CD14-positive monocyte (primary cell): ENCODE measurements at places on chromosomes 4 and X.

GRCh38 chrX:17412692-17413091 is 37.7 kb downstream of the NHS start:
- DNase-seq = no peak

DNA sequence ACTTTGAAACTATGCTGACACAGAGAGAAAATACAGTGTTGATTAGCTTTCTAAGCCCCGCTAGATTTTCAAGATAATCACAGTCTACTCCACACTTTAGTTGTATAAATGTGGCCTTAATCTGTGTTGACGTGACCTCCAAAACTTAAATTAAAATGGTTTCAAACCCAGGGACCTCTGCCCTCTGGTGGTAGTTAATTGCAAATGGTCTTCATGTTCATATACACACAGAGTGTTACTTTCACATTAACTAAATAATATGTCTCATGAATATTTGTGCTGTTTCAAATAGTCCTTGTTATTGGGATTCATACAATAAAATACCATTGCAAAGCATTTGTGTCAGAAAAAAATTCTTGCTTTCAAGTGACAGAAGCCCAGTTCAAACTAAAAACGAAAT is 64.3 kb downstream of the TASL start:
- no peak for DNase-seq

GRCh38 chr4:156606554-156607477 is 364.8 kb downstream of the PDGFC start:
- no peak for DNase-seq

GRCh38 chr4:52195869-52196268 is 144.8 kb downstream of the SPATA18 start:
- DNase-seq = no peak

DNA sequence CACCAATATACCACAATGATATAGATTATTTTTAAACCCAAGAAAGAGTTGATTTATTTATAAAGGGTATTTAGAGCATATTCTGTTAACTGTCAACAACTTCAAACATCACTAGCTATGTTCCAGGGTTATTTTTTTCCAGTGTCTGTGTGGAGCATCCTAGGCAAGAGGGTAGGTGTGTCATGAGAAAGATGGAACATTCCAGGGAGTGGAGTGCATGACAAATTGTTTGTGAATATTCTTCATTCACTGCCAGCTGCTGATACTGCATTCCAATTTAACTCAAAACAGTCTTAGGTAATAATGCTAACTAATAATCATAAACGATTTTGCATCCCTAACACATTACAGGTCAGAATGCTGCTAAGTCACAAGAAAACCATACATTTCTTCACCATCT is 148.7 kb upstream of the RASGEF1B start:
- DNase-seq = no peak

DNA sequence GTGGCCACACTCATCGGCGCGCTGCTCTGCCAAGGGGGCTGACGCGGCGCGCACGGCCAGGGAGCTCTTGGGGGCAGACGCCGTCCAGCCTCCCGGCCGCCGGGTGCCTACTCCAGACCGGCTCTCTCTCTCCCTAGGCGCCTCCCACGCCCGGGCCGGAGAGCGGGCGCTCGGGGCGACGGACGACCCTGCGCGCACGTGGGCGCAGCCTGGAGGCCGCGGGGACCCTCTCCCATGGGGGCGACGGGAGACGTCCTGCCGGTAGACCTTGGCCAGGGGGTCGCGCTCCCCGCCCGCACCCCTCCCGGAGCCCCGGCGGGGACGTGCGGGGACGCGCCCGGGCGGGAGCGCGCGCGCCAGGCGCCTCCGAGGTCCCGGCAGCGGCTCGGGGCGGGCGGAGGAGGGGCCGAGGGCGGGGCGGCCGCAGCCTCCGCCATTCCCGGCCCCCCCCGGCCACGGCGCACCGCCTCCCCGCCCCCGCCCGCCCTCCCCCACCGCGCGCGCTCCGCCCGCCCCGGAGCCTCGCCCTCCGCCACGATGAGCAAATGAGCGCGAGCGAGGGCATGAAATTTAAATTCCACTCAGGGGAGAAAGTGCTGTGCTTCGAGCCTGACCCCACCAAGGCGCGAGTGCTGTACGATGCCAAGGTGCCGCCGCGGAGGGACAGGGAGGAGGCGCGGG is at the start of gene MSL3:
MSL3 (plus strand) TSS at position 519 of the 681 bp plus-strand sequence; CDS start at position 546, 27 bp downstream.
- DNase-seq = peak; percentile 50

DNA sequence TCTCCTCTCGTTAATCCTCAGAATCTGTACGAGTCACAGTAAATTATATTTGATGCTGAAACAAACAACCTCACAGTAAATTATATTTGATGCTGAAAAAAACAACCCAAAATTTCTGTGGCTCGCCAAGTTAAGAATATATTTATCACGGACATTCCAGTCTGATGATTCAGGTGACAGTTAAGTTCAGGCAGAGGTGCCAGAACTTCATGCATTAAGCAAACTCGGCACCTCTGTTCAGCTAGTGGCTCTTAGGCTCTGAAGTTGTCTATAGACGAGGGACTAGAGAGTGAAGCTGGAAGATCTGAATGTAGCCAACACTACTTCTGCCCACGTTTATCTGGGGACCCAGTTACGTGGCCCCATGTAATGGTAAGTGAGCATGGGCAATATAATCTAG is 132.2 kb upstream of the AGA start:
- DNase-seq = no peak

DNA sequence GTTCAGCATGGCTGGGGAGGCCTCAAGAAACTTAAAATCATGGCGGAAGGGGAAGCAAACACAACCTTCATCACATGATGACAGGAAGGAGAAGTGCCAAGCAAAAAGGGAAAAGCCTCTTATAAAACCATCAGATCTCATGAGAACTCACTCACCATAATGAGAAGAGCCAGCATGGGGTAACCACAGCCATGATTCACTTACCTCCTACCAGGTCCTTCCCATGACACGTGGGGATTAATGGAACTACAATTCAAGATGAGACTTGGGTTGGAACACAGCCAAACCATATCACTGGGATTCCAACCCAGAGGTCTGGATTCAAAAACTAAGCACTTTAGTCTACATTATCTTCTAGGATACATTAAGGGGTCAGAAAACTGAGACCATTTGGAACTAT is 609.6 kb upstream of the SPANXN1 start:
- no peak for DNase-seq

- DNase-seq = no peak
These were observed 9.0 kb downstream of the TAB3 start for GRCh38 chrX:30880058-30880457.

GRCh38 chr4:102640669-102641068 is 120.1 kb downstream of the MANBA start:
- DNase-seq = no peak

- DNase-seq = no peak
These were observed 215.2 kb upstream of the NOCT start for GRCh38 chr4:138800421-138800820.

DNA sequence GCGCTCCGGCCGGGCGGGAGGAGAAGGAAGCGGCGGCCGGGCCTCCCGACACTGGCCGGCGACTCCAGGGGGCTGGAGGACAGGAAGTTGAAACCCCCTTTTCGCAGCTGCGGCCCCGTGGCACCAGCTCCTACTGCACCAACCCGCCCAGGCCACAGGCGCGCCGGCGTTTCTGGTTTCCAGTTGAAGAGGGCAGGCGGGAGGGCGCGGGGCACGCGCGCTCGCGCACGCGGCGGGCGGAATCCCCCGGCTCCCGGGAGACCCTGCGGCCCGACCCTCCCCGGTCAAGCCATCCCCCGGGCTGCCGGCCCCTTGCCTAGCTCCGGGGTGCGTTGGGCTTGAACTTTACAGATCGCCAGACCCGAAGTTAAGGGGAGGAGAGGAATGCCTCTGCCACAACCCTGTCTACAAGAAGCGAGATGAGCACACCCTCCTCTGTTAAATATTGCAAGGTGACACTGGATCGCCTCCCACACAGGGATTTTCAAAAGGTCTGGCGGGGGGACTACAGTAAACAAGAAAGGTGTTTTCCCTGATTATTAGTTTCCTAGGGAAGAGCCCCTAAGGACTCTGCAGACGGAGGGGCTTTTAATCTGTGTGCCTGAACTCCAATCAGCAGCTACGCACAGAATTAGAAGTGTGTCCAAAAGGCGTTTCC is 1.4 kb downstream of the ELOVL6 start:
- DNase-seq = peak; percentile 15

GRCh38 chrX:109830157-109830703 is 97.2 kb upstream of the ACSL4 start:
- no peak for DNase-seq

GRCh38 chr4:8422327-8422726 is 18.2 kb downstream of the ACOX3 start:
- no peak for DNase-seq

DNA sequence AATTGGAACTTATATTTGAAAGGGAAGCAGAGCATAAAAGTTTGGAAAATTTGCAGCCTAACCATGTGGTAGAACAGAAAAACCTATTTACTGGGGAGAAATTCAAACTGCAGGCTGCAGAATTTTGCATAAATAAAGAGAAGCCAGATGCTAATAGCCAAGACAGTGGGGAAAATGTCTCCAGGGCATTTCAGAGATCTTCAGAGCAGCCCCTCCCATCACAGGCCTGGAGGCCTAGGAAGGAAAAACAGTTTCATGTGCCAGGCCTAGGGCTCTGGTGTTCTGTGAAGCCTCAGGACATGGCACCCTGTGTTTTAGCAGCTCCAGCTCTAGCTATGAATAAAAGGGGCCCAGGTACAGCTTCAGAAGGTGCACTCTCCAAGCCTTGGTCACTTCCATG is 648.7 kb upstream of the FRG1 start:
- DNase-seq = no peak

DNA sequence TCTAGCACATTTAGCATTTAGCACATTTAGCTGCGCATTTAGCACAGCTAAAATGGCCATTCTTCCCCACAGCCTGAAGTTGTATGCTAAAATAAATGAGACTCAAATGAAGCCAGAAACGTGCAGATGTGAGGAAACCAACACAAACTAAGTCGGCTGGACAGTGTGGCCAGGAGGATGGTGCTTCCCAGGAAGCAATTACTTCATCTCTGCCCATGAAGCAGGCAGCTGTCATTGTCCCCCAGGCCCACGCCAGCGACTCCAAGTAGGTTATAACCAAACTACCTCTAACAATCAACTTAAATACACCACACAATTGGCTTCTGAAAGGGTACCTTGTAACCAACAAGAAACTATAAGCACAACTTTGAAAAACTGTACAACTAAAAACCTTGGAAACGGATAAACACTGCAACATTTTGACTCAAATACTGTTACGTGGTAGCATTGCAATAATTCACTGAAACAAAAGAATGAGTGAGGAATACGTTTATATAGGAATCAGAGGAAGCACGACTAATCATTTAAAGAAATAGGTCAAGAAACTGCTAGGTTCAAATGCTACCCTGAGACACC is 39.2 kb downstream of the AFAP1 start:
- DNase-seq = no peak

DNA sequence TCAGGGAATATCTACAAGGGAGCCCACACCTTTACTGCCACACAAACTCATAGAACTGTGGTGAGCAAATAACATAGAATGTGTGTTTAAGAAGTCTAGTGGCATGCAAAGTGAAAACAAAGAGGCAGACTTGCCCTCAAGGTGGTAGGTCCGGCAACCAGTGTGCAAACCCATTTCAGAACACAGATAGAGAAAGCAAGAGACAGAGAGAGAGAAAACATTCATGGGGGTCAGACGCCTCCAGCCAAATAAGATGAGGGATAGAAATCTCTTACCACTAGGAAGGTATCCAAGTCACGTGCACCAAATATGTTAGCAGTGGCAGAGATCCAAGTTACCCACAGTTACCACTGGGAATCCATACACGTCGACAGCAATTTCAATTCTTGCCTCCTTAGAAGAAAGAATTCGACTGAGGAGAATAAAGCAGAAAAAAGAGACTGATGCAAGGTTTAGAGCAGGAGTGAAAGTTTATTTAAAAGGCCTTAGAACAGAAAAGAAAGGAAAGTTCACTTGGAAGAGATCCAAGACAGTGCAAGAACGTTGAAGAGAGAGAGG is 252.8 kb downstream of the NAP1L3 start:
- no peak for DNase-seq

GRCh38 chr4:150852216-150852615 is 162.9 kb downstream of the LRBA start:
- peak; percentile 11 for DNase-seq

DNA sequence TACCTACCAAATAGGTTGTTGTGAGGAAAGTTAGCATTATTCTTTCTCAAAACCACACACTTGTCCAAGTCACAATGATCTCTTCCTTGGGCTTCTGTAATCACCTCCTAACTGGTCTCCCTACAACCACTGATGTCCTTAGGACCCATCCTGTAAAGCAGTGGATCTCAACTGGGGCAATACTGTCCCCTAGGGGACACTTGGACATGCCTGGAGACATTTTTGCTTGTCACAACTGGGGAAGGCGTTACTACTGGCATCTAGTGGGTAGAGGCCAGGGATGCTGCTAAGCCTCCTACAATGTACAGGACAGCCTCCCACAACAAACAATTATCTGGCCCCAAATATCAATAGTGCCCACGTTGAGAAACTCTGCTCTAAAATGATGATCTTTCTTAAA is 118.7 kb upstream of the AP1S2 start:
- DNase-seq = peak; percentile 45

- no peak for DNase-seq
These were observed 356.4 kb upstream of the CXorf51A start for GRCh38 chrX:147170993-147171392.

DNA sequence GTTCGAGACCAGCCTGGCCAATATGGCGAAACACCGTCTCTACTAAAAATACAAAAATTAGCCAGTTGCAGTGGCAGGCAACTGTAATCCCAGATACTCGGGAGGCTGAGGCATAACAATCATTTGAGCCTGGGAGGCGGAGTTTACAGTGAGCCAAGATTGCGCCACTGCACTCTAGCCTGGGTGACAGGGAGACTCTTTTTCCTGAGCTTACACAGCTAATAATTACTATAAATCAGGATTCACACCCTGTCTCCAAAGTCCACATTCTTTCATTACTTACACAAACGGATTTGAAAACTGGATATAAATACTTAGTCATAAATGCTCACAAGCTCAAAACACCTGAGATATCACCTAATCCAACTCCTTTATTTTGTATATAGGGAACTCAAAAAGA is 151.6 kb downstream of the LRBA start:
- DNase-seq = no peak

DNA sequence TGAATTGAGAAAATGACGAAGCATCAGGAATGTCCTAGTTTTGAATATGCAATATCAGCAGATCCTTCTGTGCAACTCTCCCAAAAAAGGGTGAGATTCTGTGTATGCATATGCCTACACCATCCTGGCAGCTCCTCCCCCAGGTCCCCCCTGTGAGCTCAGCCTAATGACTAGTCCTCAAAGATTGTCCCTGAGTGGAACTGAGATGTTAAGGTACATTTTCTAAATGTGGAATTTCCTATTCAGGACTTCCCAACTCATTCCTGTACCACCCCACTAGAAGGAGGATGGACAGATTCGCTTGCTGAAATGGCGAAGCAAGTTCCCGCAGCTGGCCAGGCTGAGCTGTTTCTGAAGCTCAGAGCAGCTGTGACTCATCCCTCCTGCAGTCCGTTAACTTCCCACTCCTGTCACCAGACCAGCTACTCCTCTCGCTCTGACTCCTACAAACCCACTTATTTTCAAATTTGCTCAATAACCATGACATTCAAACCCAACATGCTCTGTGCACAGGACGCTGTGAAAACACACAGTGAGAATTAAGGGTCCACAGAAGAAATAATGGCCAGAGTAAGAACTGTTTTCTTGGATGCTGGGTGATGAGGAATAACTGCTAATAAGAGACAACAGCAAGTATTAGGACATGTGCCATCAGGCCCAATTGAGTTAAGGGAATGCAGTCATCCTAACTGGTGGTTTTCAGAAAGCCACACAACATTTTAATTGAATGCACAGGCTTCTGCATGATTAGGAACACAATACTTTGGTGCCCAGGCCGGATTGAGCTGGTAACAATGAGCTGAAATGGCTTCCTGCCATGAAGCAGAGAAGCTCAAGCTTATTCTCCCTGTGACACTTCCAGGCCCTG is 40.0 kb upstream of the IRF2 start:
- DNase-seq = peak; percentile 96
